ENCODE measurements at places on chromosomes 6 and 20. TPM values are rescaled to one million over a fixed set of nuclear protein-coding genes. Genes with fewer than 3 reads are reported as not detected.

MUC21 gene
- total RNA-seq = 219 TPM

LY6G5C gene
- 0.83 TPM for total RNA-seq

SIRPG gene
- total RNA-seq = 1.7 TPM

ELOVL2 gene
- total RNA-seq = not detected

NUP153 gene
- total RNA-seq = 49.4 TPM

TCF19 gene
- 17.2 TPM for total RNA-seq

PLEKHG1 gene
- 36.0 TPM for total RNA-seq

ABCC10 gene
- 19.6 TPM for total RNA-seq

DNA sequence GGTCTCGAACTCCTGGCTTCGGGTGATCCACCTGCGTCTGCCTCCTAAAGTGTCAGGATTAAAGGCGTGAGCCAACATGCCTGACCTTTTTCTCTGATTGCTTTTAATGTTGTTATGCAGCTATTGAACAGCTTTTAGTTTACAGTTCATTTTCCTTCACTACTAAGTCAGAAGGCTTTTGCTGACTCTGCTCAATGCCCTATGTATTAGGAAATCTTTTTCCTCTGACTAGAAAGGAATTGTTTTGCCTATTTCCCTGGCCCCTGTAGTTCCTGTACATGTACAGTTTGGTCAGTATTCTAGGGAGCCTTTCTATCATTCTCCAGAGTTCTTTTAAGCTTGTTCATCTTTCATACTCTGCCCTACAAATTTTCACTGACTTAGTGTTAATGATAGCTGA lies 280.2 kb downstream of the CDKAL1 start:
- H3K4me3 ChIP-seq = no peak overlapping the region
- no peaks in the 10 kb centered on the region for H3K36me3 ChIP-seq
- H3K27ac ChIP-seq = no peak overlapping the region
- no peak for DNase-seq
- no peaks in the 10 kb centered on the region for H3K27me3 ChIP-seq

- no peaks in the 10 kb centered on the region for H3K27me3 ChIP-seq
- H3K4me1 ChIP-seq = no peaks in the 10 kb centered on the region
- no peak overlapping the region for H3K4me3 ChIP-seq
- H3K36me3 ChIP-seq = no peaks in the 10 kb centered on the region
Observed at GRCh38 chr6:162478192-162478671, 249.3 kb downstream of the PRKN start.

- H3K4me1 ChIP-seq = no peaks in the 10 kb centered on the region
- H3K27ac ChIP-seq = no peak overlapping the region
- DNase-seq = no peak
- no peak overlapping the region for H3K4me3 ChIP-seq
- no peaks in the 10 kb centered on the region for H3K36me3 ChIP-seq
Observed at GRCh38 chr6:108350528-108350927, 55.7 kb downstream of the AFG1L start.

- DNase-seq = no peak
- no peak overlapping the region for H3K4me3 ChIP-seq
- H3K27ac ChIP-seq = no peak overlapping the region
- no peaks in the 10 kb centered on the region for H3K36me3 ChIP-seq
Observed at GRCh38 chr20:63176427-63177133, 39.4 kb downstream of the YTHDF1 start.

DNA sequence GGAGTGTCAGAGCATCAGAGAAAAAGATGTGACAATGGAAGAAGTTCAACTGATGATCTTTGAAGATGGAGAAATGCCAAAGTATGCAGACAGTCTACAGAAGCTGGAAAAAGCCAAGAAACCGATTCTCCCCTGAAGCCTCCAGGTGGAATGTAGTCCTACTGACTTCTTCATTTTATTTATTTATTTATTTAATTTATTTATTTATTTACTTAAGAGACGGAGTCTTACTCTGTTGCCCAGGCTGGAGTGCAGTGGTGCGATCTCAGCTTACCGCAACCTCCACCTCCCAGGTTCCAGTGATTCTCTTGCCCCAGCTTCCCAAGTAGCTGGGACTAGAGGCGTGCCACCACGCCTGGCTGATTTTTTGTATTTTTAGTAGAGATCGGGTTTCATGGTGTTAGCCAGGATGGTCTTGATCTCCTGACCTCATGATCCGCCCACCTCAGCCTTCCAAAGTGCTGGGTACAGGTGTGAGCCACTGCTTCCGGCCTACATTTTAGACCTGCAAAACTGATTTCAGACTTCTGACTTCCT lies 2.2 kb upstream of the RPF2 start:
- H3K27ac ChIP-seq = no peak overlapping the region
- H3K4me1 ChIP-seq = peaks cover 8% of the 10 kb centered on the region
- peaks cover 4% of the 10 kb centered on the region for H3K36me3 ChIP-seq
- H3K4me3 ChIP-seq = no peak overlapping the region

GRCh38 chr6:33781131-33781975 lies 7.6 kb downstream of the LEMD2 start:
- H3K36me3 ChIP-seq = peaks cover 32% of the 10 kb centered on the region
- H3K4me3 ChIP-seq = no peak overlapping the region
- H3K27ac ChIP-seq = peak overlapping the region; percentile 13
- DNase-seq = no peak
- peaks cover 48% of the 10 kb centered on the region for H3K4me1 ChIP-seq

DNA sequence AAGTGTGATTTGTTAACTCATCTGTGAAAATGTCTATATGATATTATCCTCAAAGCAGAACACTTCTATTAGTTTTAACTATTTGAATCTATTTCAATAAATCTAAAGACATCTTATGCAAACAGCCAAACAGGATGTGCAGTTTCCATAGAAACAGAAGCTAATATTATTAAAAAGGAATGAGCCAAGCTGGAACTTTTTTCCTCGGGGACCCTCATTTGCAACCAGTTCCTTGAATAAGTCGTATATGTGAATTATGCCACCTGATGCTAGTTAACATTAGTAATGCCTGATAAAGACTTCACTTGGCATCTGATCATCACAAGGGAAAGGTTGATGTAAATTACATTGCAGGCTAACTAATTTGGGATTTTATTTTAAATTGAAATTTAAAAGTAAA lies 216.9 kb upstream of the SMLR1 start:
- DNase-seq = no peak
- no peaks in the 10 kb centered on the region for H3K36me3 ChIP-seq
- H3K27me3 ChIP-seq = no peaks in the 10 kb centered on the region
- no peak overlapping the region for H3K4me3 ChIP-seq
- no peaks in the 10 kb centered on the region for H3K4me1 ChIP-seq
- H3K27ac ChIP-seq = no peak overlapping the region

GRCh38 chr20:1402149-1402548 lies 9.3 kb upstream of the FKBP1A start:
- no peaks in the 10 kb centered on the region for H3K27me3 ChIP-seq
- H3K27ac ChIP-seq = no peak overlapping the region
- no peaks in the 10 kb centered on the region for H3K4me1 ChIP-seq
- H3K36me3 ChIP-seq = no peaks in the 10 kb centered on the region

DNA sequence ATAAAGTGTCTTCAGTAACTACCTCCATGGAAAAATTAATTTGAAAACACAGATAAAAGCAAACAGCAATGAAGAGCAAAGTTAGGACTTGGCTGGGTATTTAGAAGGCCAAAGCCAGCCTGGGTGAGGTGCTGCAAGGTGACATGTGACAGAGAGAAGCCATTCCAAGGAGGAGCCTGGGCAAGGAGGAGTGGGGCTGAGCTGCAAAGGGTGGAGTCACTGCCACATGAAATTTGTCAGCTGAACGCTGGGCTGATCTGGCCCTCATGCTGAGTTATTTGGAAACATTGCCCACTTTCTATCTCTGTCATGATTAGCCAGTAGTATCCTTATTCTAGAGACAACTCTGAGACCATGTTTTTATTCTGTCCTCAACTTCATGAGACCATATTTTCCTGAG lies 76.3 kb downstream of the PERP start:
- H3K27me3 ChIP-seq = no peaks in the 10 kb centered on the region
- H3K27ac ChIP-seq = peak overlapping the region; percentile 92
- no peaks in the 10 kb centered on the region for H3K36me3 ChIP-seq
- H3K4me1 ChIP-seq = peaks cover 40% of the 10 kb centered on the region
- no peak for DNase-seq

DNA sequence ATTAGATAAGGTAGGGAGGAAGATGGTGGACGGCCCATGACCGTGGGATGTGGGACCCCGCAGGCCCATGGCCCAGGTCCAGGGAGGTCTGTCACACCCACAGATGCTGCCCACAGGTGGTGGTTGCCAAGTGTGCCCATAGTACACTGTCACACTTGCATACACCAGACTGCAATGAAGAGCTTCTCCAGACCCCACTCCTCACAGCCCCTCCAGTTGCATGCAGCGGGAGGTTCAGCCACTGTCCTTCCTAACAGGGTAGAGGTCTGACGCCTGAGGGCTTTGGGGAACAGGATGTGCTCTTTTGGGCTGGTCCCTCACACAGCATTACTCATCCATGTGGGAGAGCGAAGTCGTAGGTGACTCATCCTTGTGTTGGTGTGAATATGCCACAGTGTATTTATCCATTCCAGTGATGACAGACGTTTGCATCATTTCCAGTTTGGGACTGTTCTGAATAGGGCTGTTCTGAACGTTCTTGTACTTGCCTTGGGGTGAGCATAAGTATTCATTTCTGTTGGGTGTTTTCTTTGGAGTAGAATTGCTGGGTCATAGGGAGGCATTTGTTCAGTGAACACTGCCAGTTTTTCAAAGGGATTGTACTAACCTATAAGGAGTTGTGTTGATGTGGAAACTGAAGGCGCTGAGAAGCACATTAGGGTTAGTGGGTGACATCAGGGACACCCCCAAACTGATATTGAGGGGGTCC lies 10.1 kb upstream of the PYGB start:
- no peak overlapping the region for H3K4me3 ChIP-seq
- peaks cover 32% of the 10 kb centered on the region for H3K4me1 ChIP-seq
- DNase-seq = peak; percentile 12
- no peaks in the 10 kb centered on the region for H3K27me3 ChIP-seq

DNA sequence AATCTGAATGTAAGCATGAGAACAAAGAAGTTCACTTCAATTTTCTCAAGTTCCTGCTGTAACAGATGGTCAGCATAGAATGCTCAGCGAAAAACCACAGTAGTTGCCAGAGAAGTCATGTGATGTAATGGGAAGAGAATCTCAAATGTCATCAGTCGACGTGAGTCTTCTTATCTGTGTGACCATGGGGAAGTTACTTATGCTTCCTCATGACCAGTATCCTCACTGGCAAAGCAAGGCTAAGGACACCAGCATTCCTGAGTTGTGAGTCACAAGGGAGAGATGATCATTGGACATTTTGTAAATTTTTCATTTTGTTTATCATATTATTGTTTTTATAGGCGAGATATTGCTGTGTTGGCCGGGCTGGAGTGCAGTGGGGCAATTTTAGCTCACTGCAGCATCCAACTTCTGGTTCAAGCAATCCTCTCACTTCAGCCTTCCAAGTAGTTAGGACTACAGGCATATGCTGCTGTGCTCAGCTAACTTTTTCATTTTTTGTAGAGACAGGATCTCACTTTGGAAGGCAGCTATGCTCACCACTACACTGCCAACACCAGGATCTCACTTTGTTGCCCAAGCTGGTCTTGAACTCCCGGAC lies 21.9 kb downstream of the SGK1 start:
- no peak overlapping the region for H3K27ac ChIP-seq
- H3K4me3 ChIP-seq = no peak overlapping the region
- no peak for DNase-seq
- H3K27me3 ChIP-seq = no peaks in the 10 kb centered on the region
- H3K4me1 ChIP-seq = peaks cover 19% of the 10 kb centered on the region

GRCh38 chr6:95882371-95882770 lies 133.4 kb upstream of the FUT9 start:
- H3K27me3 ChIP-seq = no peaks in the 10 kb centered on the region
- DNase-seq = no peak
- no peaks in the 10 kb centered on the region for H3K36me3 ChIP-seq
- no peaks in the 10 kb centered on the region for H3K4me1 ChIP-seq
- H3K27ac ChIP-seq = no peak overlapping the region

DNA sequence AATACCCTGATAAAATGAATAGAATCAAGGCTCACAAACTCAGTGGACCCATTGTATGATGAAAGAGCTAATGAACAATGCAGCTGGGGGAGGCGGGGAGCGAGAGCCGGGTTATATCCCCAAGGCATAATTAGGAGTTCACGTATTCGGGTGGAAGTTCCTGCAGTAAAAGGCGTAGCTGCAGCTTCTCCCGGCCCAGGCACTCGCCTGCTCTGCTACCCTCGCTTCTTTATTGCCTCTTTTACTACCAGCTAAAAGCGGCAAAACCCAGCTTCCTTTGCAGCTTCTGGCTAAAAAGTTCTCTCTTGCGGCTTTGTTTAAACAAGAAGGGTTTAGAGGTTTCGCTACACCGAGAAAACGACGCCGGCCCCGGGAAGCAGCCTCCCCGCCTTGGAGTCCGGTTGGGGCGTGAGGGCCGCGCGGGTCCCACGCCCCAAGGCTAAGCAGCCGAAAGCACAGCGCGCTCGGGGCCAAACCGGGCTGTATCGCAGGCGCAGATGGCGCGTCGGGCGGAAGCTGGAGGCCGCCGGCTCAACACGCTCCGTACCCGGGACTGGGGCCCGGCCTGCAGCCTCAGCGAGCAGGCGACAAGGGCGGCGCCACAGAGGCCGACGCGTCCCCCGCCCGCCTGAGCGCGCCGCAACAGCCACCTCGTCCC lies 1.6 kb downstream of the ZBTB2 start:
- no peaks in the 10 kb centered on the region for H3K27me3 ChIP-seq
- H3K4me1 ChIP-seq = peaks cover 56% of the 10 kb centered on the region
- peak overlapping the region; percentile 100 for H3K27ac ChIP-seq
- DNase-seq = peak; percentile 58
- peak overlapping the region; percentile 85 for H3K4me3 ChIP-seq

GRCh38 chr20:6732851-6733250 lies 34.6 kb upstream of the BMP2 start:
- no peaks in the 10 kb centered on the region for H3K36me3 ChIP-seq
- DNase-seq = no peak
- no peaks in the 10 kb centered on the region for H3K4me1 ChIP-seq
- H3K4me3 ChIP-seq = no peak overlapping the region
- H3K27me3 ChIP-seq = no peaks in the 10 kb centered on the region

DNA sequence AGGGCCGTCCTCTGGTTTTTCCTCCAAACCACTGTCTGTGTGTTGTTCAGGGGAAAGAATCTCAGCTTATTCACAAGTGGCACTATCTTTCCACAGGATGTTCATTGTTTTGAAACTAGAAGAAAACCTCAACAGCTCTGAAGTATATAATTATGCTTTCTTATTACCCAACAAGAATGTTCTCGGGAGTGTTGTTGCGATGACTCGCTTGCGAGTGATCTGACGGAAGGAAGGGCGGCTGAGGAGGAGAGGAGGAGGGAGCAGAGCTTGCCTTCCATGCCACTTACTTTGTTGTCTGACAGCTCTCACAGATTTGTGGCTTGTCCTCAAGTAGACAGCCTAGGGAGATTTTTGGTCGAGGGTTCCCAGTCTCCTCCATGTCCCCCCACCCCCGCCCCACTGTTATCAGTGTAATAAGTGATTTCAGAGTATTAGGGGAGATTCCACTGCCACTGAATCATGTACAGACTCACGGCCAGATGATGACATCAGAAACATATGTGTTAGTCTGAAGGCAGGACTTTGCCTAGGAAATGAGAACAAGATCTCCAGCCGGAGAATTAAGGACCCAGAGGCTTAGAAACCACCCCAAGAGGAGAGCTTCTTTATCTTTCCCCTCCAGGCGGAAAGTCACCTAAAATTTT lies 80.7 kb upstream of the CCN6 start:
- peak overlapping the region; percentile 82 for H3K27ac ChIP-seq
- H3K4me3 ChIP-seq = no peak overlapping the region
- H3K36me3 ChIP-seq = no peaks in the 10 kb centered on the region
- H3K27me3 ChIP-seq = no peaks in the 10 kb centered on the region
- DNase-seq = no peak

GRCh38 chr6:75374961-75375400 lies 90.4 kb upstream of the TMEM30A start:
- H3K27ac ChIP-seq = no peak overlapping the region
- no peak overlapping the region for H3K4me3 ChIP-seq
- DNase-seq = no peak
- no peaks in the 10 kb centered on the region for H3K27me3 ChIP-seq
- H3K36me3 ChIP-seq = no peaks in the 10 kb centered on the region

- no peaks in the 10 kb centered on the region for H3K36me3 ChIP-seq
- H3K4me1 ChIP-seq = no peaks in the 10 kb centered on the region
Observed at GRCh38 chr6:162973980-162974379, 246.2 kb downstream of the PACRG start.
